CD4-positive, alpha-beta T cell treated with Interleukin-17A for 1 hour (primary cell): ENCODE measurements at places on chromosomes 2 and 18.

GRCh38 chr2:239380831-239381708 is 19.8 kb downstream of the HDAC4 start:
- DNase-seq: peak; percentile 74

- no peak for DNase-seq
These were observed 106.5 kb downstream of the LAMA1 start for GRCh38 chr18:7011142-7011541.

DNA sequence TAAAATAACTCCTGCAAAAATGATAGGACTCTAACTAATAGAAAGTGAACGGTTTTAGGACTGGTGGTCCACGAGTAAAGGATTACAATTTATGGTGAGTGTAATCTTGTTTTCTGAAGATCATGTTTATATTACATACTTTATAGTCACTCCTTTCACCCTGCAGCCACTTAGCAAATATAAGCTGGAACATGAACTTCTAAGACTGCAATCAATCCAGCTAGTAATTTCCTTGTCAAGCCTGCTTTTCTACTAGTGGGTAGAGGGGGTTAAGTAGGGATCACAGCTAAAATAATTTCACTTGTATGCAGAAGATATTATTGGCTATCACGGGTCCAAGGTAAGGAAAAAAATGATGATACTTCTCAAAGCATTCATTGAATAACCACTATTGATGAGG is 125.5 kb upstream of the NETO1 start:
- DNase-seq: no peak

GRCh38 chr2:135175177-135175576 is 123.1 kb downstream of the RAB3GAP1 start:
- no peak for DNase-seq

GRCh38 chr2:231933916-231934401 is 7.8 kb upstream of the NPPC start:
- no peak for DNase-seq

GRCh38 chr2:25558262-25558661 is 115.1 kb downstream of the DTNB start:
- DNase-seq: peak; percentile 33

- DNase-seq: no peak
These were observed 95.0 kb downstream of the PID1 start for GRCh38 chr2:229176136-229176535.

- DNase-seq: no peak
These were observed 101.9 kb downstream of the CTIF start for GRCh38 chr18:48640566-48641270.

GRCh38 chr2:66772618-66773017 is 337.7 kb downstream of the MEIS1 start:
- no peak for DNase-seq

- no peak for DNase-seq
These were observed 180.9 kb downstream of the PDE1A start for GRCh38 chr2:182245963-182246362.

- no peak for DNase-seq
These were observed 58.9 kb upstream of the KCNG2 start for GRCh38 chr18:79738581-79739439.

DNA sequence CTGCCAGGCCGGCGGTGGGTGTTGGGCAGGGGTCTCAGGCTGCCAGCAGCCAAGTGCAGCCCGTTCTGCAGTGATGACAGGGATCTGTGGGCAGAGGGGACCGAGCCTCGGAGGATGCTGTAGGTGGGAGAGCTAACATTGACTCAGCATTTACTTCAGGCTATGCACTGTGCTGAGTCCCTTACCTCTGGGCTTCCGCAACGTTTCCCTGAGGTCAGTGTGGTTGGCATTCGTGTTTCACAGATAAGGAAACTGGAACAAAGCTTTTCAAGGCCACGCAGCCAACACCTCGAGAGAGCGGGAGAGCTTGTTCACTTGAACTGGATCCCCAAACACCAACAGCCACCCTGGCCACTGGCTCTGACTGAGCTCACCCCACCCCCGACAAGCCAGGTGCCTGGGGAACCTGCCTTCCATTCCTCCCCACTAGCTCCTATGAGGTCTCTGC is 839 bp upstream of the GPR148 start:
- peak; percentile 62 for DNase-seq

GRCh38 chr2:109563980-109564550 is 49.7 kb downstream of the SEPTIN10 start:
- no peak for DNase-seq

DNA sequence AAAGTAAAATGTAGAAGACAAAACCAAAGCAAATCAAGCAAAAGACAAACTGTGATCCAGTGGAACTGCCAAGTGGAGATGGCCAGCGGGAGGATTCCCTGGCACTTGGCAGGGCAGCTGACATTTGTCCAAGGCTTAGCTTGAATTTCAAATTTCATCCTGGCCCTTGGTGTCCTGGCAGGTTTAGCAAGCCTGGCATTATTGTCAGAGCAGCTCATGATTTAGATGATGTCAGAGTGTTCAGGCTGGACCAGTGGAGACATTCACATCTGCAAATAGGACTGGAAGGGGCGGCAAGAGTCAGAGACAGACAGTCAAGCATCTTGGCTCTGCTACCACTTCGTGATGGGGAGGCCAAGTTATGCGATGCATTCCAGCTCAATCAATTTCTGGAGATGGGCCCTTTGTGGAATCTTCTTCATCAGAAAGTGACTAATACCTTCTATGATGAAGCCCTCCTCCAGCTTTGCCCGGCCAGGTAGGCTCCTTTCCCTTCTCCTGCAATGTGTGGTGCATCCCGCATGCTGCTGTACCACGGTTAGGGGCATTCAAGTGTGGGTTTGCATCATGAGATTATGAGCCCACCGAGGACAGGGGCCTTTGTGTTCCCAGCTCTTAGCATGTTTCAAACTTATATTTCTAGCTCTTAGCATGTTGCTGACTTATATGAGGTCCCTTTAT is 199.7 kb downstream of the ANKRD30B start:
- no peak for DNase-seq
